Activated CD8-positive, alpha-beta memory T cell treated with anti-CD3 and anti-CD28 coated beads for 1 hour (primary cell): ENCODE measurements at places on chromosomes 5 and 9.

GRCh38 chr5:21125238-21125983 is 1137.4 kb upstream of the CDH18 start:
- DNase-seq, result no peak

DNA sequence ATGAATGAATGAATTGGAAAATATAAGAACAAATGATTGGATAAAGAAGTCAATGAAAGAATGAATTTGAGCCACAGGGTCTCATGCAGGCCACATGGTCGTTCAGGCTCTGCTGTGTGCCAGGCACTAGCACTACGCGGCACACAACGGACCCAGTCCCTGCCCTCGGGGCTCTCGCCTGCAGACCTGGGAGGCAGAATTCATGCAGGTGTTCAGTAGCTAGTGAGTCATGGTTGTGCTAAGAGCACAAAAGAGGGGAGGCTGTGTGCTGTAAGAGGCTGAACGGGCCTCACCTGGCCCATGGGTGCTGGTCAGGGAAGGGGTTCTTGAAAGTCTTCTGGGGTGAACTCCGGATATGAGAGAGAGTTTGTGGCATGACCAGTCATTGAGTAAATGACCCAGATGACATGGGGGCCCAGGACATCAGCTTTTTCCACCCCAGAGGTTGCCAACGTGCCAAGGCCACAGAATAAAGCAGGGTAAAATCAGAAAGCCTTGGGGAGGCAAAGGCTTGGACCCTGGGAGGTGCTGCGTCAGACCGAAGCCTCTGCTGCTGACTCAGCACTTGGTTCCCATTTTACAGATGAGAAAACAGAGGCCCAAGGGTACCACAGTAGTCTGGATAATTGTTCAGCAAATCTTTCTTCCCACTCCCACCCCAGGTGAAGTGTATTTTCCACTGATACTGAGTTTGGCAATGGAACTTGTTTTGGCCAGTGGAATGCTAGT is 264.3 kb upstream of the MVB12B start:
- DNase-seq, result no peak

DNA sequence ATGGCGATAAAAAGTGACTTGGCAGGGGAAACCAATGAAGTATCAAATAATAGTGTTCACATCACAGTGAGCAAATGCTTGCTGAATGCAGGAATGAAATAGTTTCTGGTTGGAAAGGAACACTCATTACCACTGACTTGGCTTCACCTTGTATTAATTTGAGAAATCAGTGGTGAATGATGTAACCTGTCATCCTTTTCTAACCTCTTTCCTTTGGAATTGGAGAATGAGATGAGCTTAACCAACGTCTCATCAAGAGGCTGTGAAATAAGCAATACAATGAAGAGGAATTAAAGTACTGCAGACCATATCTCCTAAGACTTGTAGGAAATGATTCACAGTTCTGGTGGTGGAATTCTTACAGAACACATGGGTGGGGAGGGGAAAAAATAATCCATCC is 192.2 kb downstream of the DMAC1 start:
- no peak for DNase-seq

GRCh38 chr5:74391410-74391809 is 249.1 kb downstream of the ENC1 start:
- no peak for DNase-seq

DNA sequence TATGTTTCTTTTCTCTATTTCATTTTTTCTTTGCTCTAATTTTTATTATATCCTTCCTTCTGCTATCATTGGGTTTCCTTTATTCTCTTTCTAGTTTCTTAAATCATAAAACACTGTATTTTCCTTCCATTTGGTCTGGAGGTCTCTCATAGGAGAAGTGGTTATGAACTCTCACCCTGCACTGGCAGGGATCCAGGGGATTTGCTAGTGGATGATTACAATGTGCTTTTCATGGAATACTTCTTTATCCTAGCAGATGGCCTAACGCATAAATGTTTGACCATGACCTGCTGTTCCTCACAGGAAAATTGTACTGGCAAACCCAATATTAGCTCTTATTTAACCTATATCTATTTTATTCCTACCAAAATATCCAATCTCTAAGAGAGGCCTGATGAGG is 31.5 kb upstream of the SGCD start:
- no peak for DNase-seq

- DNase-seq, result no peak
Observed at GRCh38 chr9:11192993-11193392, 580.2 kb upstream of the PTPRD start.

DNA sequence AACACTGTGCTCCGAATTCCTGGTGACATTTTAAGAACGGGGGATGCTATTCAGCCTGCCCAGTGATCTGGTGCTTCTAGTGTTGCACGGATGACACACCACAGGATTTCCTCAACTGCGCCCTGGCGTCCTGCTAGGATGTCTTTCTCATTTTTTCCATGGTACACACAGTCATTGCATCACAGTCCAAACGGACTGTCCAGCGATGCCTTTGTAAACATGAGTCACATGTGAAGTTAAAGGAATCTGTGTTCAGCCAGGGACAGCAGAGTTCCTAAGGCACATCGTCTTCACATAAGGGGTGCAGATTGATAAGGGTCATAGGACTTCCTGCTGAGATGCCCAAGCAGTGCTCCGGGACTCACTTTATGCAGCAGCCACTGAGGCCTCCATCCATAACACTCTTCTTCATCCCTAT is 9.3 kb upstream of the PTPN3 start:
- no peak for DNase-seq

- DNase-seq, result no peak
Observed at GRCh38 chr9:351916-352315, 137.3 kb downstream of the DOCK8 start.

DNA sequence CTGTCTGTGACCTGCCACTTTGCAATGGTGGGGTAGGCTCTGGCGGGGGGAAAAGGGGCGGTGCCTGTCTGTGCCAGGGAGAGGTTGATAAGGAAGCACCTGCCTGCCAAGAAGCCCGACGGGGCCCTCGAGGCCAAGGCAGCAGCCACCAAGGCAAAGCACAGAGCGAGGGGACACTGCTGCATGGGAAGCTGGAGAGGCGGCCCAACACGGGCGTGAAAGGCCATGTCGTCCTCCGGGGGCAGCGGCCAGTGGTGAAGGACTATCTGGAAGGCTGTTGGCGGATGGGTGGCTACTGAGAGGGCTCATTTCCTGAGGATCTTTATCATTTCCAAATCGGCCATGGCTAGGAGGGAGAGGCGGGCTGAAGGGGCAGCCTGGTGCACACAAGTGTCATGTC is 66.4 kb downstream of the OTULIN start:
- DNase-seq, result no peak

- no peak for DNase-seq
Observed at GRCh38 chr5:127333483-127333882, 42.9 kb downstream of the MEGF10 start.

- no peak for DNase-seq
Observed at GRCh38 chr9:123011878-123012528, 21.5 kb upstream of the GPR21 start.

DNA sequence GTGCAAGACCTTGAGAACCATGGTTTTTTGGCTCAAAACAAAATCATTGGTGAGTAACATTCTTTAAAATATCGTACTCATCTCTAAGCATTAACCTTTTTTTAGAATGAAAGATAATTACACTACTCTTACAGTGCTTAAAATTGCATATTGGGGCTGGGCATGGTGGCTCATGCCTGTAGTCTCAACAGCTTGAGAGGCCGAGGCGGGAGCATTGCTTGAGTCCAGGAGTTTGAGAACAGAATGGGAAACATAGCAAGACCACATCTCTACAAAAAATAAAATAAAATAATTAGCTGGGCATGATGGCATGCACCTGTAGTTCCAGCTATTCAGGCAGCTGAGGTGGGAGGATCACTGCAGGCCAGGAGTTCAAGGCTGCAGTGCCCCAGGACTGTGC is 2.9 kb upstream of the RECK start:
- no peak for DNase-seq

GRCh38 chr5:21574961-21575360 is 1278.2 kb downstream of the CDH12 start:
- no peak for DNase-seq

GRCh38 chr9:84621811-84622210 is 47.7 kb upstream of the NTRK2 start:
- no peak for DNase-seq

DNA sequence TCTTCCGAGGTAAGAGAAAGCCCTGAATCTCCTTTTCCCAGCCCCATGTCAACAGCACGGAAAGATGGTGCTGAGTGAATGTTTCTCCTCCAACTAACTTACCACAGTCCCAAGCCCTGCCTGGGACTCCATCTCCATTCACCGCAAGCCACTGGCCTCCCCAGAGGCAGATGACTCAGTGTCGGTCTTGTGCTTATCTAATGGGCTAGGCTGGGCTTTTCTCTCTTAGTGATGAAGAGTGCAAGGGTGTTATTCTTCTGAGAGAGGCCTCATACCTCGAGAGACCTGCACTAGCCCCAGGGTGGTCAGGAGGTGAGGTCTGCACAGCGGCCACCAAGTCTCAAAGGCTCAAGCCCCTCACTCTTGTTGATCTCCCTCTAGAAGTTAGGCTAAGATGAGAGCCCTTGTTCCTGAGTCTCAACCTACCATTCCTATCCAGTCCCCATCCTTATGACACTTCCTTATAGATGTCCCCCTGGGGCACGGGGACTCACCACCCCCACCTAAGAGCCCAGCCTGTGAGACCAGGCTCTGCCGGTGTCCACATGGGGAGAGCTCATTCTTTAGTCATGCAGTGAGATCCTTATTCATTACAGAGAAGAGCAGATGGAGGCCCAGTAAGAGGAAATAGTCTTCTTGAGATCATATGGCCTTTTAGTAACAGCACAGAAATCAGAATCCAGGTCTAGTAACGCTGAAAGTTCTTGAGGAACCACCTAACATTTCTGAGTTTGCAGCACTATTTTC is 127.0 kb downstream of the SAXO1 start:
- no peak for DNase-seq

DNA sequence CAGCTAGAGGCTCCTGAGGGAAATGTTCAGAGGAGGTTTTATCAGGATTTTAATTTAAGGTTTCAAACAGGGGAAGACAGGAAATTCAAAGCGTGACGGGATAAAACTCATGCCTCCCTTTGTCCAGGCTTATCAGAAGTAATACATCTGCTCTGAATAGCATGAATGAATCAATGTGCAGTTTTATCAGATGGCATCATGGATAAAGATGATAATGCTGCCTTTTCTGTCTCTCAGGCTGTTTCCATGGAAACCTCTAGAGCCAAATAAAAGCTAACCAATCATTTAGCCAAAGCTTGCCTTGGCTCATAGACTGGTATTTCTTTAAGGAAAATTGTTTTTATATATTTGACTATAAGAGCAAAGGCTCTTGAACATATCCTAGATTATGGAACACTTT is 16.4 kb downstream of the MFAP3 start:
- no peak for DNase-seq
